Bronchial epithelial cell (primary cell): ENCODE measurements at places on chromosomes 1 and 21. TPM values are rescaled to one million over a fixed set of nuclear protein-coding genes. Genes with fewer than 3 reads are reported as not detected.

GJA9 gene
- 0.26 TPM in 1 of 2 replicates, not detected in the other for total RNA-seq

FMO4 gene
- 0.79 and 1.2 TPM in 2 replicates for total RNA-seq

CYP4A22 gene
- not detected in 2 replicates for total RNA-seq

SPATA21 gene
- total RNA-seq: not detected in 2 replicates

AGPAT3 gene
- total RNA-seq: 40.5 and 47.5 TPM in 2 replicates

CYP4A11 gene
- not detected in 2 replicates for total RNA-seq

DNA sequence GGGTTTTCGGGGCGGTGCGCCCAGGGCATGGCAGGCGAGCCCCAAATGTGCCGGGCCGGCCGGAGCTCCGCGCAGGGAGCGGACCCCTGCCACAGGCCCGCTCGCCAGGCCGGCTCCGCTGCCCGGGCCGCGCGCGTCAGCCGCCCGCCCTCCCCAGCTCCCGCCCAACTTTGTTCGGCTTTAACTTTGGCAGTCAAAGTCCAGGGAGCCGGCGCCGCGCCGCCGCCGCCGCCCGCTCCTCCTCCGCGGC, 488 bp downstream of the SLC35D1 start:
- DNase-seq: no peak

DNA sequence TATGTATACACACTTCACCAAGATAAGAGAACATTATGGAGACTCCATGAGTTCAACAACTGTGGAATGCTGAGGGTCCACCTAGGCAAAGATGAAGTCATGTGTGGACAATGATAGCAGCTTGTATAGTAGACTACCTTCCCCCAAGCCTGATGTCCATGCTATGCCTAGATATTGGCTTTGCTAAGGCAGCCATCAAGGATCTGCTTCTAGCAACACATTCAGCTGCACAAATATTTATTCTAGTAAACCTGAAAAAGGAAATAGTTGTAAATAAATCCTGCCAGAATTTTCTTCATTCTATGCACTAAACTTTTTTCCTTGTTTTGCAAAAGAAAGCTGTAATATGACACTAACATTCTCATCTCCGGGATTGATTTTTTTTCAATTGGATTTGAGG, 7.0 kb upstream of the LPAR3 start:
- DNase-seq: no peak

DNA sequence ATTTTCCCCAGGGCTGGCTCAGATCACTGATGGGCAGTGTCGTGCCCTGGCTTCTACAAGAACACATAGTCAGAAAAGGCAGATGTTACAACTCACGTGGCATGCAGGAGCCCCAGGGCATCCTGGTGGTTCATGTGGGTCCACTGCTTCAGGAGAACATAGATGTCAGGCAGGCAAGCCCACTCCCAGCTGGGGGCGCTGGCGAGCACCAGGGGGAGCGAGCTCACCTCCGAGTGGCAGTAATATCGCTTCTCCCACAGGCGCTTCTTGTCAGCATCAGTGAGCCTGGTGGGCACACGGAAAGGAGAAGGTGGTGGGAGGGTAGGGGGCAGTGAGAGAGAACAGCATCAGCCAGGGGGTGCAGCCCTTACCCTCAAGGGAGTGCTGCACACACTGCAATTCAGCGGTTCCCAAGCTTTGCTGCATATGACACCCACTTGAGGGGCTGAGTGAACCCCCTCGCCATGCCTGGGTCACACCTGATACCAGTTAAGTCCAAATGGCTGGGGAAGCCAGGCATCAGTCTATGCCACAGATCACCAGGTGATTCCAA, 34.3 kb upstream of the PPP1R15B start:
- DNase-seq: no peak

DNA sequence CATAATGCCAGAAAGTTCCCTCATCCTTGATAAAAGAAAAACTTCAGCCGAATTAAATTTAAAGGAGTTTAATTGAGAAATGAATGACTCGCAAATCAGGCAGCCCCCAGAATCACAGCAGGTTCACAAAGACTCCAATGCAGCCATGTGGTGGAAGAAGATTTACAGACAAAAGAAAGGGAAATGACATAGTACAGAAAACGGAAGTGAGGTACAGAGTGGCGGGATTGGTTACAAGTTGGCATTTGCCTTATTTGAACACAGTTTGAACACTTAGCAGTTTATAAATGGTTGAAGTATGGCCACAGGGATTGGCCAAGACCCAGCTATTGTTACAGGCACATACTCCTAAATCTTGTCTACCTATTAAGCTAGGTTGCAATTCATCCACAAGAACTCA, 46.6 kb downstream of the HIVEP3 start:
- DNase-seq: no peak

GRCh38 chr1:86950712-86951419, 36.4 kb downstream of the HS2ST1 start:
- no peak for DNase-seq

DNA sequence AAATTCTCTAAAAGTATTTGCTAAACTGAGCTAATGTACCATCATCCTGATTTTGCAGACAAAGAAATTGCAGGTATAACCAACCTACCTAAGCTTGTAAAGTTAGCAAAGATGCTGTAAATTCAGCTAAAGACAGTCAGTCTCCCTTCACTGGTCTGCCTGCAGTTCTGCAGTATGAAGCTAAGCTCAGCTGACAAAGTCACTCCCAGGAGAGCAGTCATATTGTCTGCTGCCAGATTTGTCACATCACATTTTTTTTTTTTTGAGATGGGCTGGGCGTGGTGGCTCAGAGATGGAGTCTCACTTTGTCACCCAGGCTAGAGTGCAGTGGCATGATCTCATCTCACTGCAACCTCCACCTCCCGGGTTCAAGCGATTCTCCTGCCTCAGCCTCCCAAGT, 8.9 kb upstream of the CMPK1 start:
- no peak for DNase-seq

- no peak for DNase-seq
Measured at GRCh38 chr1:201706109-201706508, 122.8 kb upstream of the IPO9 start.

- DNase-seq: peak; percentile 47
Measured at GRCh38 chr1:84913555-84913892, 20.5 kb upstream of the LPAR3 start.

DNA sequence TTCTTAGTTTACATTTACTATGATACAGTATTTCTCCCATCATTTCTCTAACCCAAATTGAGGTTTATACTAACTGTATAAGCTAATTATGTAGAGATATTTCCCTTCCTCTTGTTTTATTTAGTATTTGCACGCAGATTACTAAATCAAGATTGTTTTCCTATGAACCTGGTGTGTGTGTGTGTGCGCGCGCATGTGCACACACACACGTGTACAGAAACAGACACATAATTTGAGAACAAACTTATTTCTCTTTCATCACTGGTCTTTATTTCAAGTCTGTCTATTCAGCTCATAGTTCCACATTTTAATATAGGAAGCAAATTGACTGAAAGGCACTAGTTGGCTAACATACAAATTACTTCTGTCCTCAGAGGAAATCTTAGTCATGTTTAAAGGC, 19.7 kb upstream of the COL24A1 start:
- DNase-seq: no peak

GRCh38 chr1:50779801-50780200, 180.3 kb downstream of the FAF1 start:
- DNase-seq: no peak
